Stimulated activated CD4-positive, alpha-beta T cell treated with anti-CD3 and anti-CD28 coated beads, TNF-alpha, amount 100 ng/mL, for 24 hours (primary cell): ENCODE measurements at places on chromosomes 6 and 20.

- DNase-seq = no peak
Measured at GRCh38 chr6:150601439-150601838, 1.8 kb downstream of the PLEKHG1 start.

- DNase-seq = no peak
Measured at GRCh38 chr6:25137480-25137879, 141.7 kb upstream of the CARMIL1 start.

- no peak for DNase-seq
Measured at GRCh38 chr6:21808551-21809242, 215.1 kb downstream of the SOX4 start.

DNA sequence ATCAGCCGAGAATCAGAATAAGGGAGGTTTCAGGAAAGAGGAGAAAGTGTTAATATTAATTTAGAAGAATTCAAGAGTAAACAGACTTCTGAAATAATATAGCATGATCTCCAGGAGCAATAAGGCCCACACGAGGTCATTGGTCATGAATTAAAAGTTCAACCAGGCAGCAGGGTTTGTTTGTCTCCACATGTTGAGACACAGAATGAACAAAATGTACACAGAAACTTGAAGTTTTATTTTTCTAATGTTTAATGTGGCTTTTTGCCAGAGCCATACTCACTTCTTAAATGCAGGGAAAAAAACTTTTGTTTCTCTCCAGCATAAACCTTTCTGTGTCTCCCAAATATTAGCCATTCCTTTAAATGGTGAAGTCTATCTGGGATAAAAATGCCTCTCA is 504.5 kb downstream of the HDGFL1 start:
- DNase-seq = no peak
